Suprapubic skin (tissue), 4 donors: ENCODE measurements at places on chromosomes 4 and X. TPM values are rescaled to one million over a fixed set of nuclear protein-coding genes. Genes with fewer than 3 reads are reported as not detected.
A peak's percentile ranks its signal among the peaks of the same experiment; 100 is the strongest.

DNA sequence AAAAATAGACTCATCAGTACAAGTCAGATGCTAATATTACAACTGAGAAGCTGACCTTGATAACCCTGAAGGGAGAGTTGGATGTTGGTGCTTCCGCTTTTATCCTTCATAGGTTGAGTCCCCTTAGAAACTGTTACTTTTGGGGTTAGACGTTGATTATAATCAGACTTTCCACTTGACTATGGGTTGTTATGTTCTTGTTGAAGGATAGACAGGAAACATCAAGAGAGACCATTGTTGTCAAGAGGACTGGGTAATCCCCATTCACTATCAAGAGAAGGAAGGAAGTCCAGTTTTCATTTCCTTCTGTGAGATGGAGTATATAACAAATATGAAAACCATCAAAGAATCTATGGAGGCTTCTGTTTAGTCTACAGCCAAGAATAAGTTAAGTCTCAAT is 229.9 kb upstream of the AFF2 start:
- no peak for DNase-seq
- H3K36me3 ChIP-seq: no peaks in the 10 kb centered on the region
- no peaks in the 10 kb centered on the region for H3K27me3 ChIP-seq
- no peak overlapping the region for H3K4me3 ChIP-seq

DNA sequence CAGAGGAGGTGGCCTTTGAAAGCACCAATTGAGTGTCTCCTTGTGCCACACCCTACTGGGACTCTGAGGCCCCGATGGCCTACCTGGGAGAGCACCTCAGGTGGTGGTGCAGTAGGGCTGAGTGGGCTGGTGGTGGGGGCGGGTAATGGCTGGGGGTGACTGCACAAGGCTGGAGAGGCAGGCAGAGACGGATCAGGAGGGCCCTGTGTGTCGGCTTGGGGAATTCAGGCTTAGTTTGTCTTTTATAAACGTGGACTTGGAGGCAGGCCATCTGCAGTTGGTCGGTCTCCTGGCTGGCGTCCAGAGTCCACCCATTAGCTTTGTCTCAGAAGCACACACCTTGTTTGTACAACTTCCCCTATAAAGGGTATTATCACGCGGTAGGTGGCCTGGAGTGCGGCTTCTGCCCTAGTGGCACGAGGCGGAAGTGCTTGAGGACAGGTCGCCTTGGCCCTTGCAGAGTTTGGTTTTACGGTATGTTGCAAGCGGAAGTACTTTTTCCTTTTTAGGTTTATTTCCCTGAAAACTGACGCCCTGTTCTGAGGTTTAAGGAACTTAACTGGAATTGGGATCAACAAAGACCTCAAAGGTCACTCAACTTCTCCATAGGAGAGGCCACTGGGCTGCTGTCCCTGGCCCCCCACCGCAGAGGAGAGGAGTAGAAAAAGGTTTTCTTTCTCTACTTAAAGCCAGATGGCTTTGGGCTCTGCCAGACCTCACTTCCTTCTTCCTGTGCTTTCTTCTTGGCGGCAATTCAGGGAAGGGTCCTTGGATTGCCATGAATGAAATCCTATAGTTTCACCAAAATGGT is 8.0 kb downstream of the TBC1D14 start:
- H3K4me3 ChIP-seq: no peak overlapping the region
- peaks cover 37% of the 10 kb centered on the region for H3K4me1 ChIP-seq
- peak overlapping the region; percentile 80 for H3K27ac ChIP-seq
- H3K27me3 ChIP-seq: no peaks in the 10 kb centered on the region
- no peak for DNase-seq

DNA sequence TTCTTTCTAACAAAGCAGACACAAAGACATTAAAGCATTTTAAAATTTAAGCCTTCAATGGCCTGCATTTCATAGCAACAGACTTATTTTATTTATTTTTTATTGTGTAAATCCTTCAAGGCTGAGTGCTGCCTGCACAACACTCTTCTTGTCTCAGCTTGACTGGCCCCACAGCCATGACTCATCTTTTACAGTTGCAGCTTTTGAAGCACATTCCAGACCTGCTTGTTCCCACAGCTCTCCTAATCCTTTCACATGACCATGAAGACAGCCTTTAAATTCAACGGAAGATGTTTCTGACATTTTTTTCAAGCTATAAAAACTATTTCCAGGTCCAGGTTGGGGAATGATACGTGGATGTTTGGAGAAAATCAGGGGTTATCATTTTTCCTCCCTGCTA is 276.9 kb upstream of the TACR3 start:
- H3K27me3 ChIP-seq: no peaks in the 10 kb centered on the region
- DNase-seq: no peak
- H3K4me1 ChIP-seq: peaks cover 7% of the 10 kb centered on the region
- no peaks in the 10 kb centered on the region for H3K36me3 ChIP-seq
- H3K27ac ChIP-seq: peak overlapping the region; percentile 76
- no peak overlapping the region for H3K4me3 ChIP-seq

DNA sequence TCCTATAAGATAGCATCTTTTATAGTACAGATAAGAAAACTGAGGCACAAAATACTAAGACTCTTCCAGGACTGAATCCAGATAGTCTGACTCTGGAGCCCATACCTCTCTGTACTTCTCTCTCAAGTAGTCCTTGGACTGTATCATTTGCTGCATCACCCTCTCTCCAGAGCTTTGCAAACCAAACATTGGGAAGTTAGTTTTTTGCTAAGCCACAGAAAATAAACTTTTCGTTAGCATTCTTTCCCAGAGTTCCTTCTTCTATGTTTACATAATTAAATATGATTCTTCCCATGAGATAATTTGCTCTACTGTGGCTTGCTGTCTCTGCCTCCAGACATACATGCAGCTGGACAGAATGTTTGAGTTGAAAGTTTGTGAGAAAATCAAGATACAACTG is 22.0 kb downstream of the PPEF2 start:
- DNase-seq: no peak
- no peak overlapping the region for H3K27ac ChIP-seq
- H3K4me3 ChIP-seq: no peak overlapping the region
- no peaks in the 10 kb centered on the region for H3K36me3 ChIP-seq
- H3K4me1 ChIP-seq: no peaks in the 10 kb centered on the region
- no peaks in the 10 kb centered on the region for H3K27me3 ChIP-seq

GRCh38 chr4:122815248-122815647 is 11.4 kb upstream of the FGF2 start:
- no peak for DNase-seq
- H3K27ac ChIP-seq: no peak overlapping the region
- no peaks in the 10 kb centered on the region for H3K27me3 ChIP-seq
- H3K4me1 ChIP-seq: no peaks in the 10 kb centered on the region
- no peak overlapping the region for H3K4me3 ChIP-seq

DNA sequence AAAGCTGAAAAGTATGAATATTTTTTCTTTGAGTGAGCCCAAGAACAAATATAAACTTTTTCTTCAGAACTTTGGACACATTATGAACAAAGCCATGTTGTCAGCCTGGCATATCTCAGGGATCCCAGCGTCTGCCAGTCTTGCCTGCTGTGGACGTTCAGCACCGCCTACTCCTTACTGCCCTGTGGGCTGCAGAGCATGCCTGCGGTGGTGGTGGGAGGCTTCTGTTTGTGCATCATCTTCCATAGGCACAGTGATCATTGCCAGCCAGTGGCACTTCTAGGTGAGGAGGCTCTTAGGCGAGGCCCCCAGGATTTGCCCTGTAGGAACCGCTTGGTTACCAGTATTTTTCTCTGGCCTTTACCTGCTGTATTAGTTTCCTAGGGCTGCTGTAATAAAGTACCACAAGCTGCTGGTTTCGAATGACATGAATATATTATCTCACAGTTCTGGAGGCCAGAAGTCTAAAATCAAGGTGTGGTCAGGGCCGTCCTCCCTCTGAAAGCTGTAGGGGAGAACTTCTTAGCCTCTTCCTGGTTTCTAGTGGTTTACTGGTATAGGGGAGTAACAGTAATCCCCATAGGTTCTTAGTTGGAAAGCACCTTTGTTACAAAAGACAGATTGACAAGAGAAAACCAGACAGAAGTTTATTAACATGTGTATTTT is 15.4 kb downstream of the ANXA3 start:
- peaks cover 6% of the 10 kb centered on the region for H3K4me1 ChIP-seq
- no peaks in the 10 kb centered on the region for H3K27me3 ChIP-seq
- H3K4me3 ChIP-seq: no peak overlapping the region
- no peak for DNase-seq
- peak overlapping the region; percentile 1 for H3K27ac ChIP-seq

DNA sequence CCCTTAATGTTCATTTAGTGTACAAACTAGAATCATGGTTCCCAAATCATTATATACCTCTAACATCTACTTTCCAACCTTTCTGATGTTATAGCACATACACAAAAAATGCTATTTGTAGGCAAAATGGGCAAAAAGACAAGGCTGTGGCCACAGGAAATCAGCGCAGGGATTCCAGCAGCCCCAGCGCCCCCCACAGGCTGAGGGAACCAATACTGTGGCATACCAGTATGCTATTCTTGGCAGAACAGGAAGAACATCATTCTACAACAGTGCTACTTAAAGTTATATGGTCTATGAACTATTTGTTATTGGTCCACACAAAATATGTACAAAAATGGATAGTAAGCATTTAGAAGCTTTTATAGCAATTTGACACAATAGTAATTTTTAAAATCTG is 25.3 kb downstream of the STEEP1 start:
- H3K27me3 ChIP-seq: no peaks in the 10 kb centered on the region
- no peak overlapping the region for H3K27ac ChIP-seq
- H3K4me3 ChIP-seq: no peak overlapping the region
- DNase-seq: no peak
- H3K36me3 ChIP-seq: peaks cover 3% of the 10 kb centered on the region
- H3K4me1 ChIP-seq: no peaks in the 10 kb centered on the region

DNA sequence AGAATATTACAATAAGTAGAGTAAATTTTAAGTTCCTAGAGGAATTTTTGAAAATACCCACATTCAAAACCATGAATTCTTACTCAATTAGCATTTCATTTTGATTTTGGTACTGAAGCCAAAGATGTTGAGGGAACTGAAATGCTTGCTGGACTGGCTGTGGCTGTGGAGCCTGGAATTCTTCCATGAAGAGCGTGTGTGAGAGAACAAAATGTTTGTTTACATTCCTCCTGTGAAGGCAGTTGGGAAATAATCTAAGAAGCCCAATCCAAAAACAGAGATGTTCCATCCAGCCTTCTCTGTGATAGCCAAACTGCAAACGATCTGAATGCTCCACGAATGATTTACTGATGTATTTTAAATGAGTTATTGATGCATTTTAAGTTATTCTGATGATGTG is 3.8 kb upstream of the ADH1B start:
- H3K27ac ChIP-seq: peak overlapping the region; percentile 90
- peaks cover 36% of the 10 kb centered on the region for H3K4me1 ChIP-seq
- DNase-seq: peak; percentile 72
- H3K36me3 ChIP-seq: no peaks in the 10 kb centered on the region
- H3K4me3 ChIP-seq: no peak overlapping the region

GRCh38 chrX:13101441-13102139 is 57.2 kb upstream of the FAM9C start:
- peaks cover 30% of the 10 kb centered on the region for H3K4me1 ChIP-seq
- DNase-seq: peak; percentile 82
- peak overlapping the region; percentile 67 for H3K27ac ChIP-seq
- no peaks in the 10 kb centered on the region for H3K27me3 ChIP-seq

DNA sequence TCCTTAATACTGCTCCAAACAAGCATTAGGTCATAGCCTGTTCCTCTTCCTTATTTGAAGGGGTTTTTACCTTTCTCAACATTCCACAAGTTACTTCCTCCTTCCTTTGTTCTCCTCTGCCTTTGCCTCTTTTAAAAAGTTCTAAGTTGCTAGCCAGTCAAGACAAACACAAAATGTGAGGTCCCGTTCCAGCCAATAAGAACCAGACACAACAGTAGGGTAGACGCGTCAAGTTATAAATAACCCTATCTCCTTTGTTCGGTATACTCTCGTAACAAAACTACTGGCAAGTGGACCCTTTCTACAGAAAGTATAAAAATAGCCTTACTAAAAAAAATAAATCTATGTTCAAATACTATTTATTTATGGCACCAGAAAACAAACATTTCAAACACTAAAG is 6.3 kb upstream of the ACE2 start:
- H3K36me3 ChIP-seq: no peaks in the 10 kb centered on the region
- H3K27me3 ChIP-seq: no peaks in the 10 kb centered on the region
- no peak overlapping the region for H3K4me3 ChIP-seq
- no peak for DNase-seq
- H3K4me1 ChIP-seq: no peaks in the 10 kb centered on the region
- H3K27ac ChIP-seq: no peak overlapping the region

DNA sequence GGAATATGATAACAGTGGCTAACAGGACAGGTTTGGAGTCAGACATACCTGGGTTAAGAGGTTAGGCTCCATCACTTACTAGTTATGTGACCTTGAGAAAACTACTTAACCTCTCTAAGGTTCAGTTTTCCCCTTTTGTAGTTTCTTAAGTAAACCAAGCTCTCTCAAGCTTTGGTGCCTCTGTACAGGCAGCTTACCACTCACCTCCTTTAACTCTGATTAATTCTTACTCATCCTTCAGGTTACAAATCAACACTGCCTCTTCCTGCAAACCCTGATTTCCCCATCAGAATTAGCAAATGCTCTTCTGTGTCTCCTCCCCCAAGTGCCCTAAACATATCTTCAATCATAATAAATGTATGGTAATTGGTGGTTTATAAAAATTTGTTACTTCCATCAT is 3.5 kb upstream of the SERTM2 start:
- DNase-seq: no peak
- H3K4me1 ChIP-seq: no peaks in the 10 kb centered on the region
- H3K36me3 ChIP-seq: no peaks in the 10 kb centered on the region
- no peaks in the 10 kb centered on the region for H3K27me3 ChIP-seq

- peaks cover 17% of the 10 kb centered on the region for H3K4me1 ChIP-seq
- DNase-seq: no peak
- H3K27me3 ChIP-seq: peaks cover 61% of the 10 kb centered on the region
- H3K27ac ChIP-seq: no peak overlapping the region
Observed at GRCh38 chrX:153885208-153885787, 675 bp downstream of the L1CAM start.

DNA sequence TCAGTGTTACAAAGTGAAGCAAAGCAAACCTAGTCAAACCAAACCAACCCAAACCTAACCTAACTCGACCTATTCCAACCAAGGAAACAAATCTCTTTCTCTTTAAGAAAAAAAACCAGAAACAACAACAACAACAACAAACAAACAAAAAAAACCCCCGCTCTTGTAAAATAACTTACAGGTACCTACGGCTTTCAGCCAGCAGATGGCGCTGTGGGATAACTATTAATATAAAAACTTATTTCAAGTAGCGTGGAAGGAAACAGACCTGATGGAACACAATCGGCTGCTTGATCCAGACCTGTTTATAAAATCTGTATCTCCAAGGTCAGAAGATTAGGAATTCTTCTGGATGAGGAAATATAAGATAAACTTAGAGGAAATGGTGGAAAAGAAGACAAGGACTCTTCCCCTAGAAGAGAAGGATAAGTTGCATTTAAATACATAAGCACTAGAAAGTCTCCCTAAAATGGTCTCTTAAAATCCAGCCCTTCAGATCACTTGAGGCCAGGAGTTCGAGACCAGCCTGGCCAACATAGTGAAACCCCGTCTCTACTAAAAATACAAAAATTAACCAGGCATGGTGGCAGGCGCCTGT is 34.4 kb upstream of the CDKL5 start:
- H3K36me3 ChIP-seq: no peaks in the 10 kb centered on the region
- no peaks in the 10 kb centered on the region for H3K4me1 ChIP-seq
- no peaks in the 10 kb centered on the region for H3K27me3 ChIP-seq
- H3K4me3 ChIP-seq: no peak overlapping the region

Gene TLR3
- 4.5 TPM for total RNA-seq

Gene AWAT2
- total RNA-seq: 4.7 TPM

Gene CPLX1
- 0.38 TPM for total RNA-seq

Gene UBE2K
- 32.3 TPM for total RNA-seq

Gene SMIM10
- 3.6 TPM for total RNA-seq

Gene RAB41
- total RNA-seq: not detected

Gene CFAP99
- total RNA-seq: not detected

Gene ACTRT1
- total RNA-seq: not detected

Gene PLAC8
- not detected for total RNA-seq

Gene MAGEH1
- 6.4 TPM for total RNA-seq
